ENCODE measurements at places on chromosomes 3 and 15.
A peak's percentile ranks its signal among the peaks of the same experiment; 100 is the strongest.

- no peak for DNase-seq
These were observed 26.8 kb downstream of the CMC1 start for GRCh38 chr3:28267984-28268849.

- DNase-seq: no peak
These were observed 36.7 kb downstream of the ZBTB11 start for GRCh38 chr3:101640256-101640655.

DNA sequence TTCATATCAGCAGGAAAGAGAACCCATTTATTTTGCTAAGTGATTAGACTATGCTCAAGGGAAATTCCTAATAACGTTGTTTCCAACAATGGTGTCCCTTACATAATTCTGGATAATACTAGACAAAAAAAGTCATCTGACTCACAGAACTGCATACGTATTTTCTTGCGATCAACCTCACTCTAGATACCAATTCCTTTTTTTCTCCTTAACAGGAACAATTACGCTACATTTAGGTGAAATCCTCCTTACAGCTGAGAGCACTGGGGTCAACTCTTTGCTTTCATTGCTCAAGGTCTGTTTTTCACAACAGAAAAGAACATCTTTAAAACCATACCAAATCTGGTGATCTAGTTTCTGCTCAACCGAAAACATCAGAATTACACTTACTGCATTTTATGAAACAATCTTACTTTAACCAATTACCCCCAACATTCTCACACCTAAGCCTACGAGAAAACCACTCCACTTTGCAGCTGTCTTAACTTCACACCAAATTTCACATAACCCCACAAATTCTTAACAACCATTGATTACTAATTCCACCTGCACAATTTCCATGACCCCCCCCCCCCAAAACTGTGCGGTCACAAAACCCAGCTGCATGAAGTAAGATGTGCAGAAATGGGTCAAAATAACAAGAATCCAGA is 61.2 kb upstream of the ICE2 start:
- DNase-seq: no peak

GRCh38 chr3:129627350-129628168 is 21.1 kb upstream of the PLXND1 start:
- DNase-seq: peak; percentile 90

- no peak for DNase-seq
These were observed 572.7 kb downstream of the UNC13C start for GRCh38 chr15:54550954-54551353.
